ENCODE measurements at places on chromosomes 11 and 22. TPM values are rescaled to one million over a fixed set of nuclear protein-coding genes. Genes with fewer than 3 reads are reported as not detected.

DNA sequence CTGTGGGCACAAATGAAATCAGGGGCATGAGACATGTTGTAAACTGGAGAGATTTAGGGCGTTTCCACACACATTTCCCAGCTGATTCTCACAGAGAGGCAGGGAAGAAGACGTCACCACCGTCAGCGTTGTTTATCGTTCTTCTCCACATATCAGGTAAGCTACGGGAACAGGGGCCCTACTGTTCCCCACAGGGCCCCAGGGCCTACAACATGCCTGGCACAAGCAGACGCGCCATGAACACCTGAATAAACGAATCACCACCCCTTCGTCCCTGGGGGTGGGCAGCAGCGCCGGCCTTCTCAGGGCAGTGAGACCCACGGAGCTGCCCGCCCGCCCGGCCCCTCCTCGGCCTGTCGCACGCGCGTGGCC, 342 bp downstream of the EFCAB6 start:
- peak overlapping the region; percentile 91 for H3K4me3 ChIP-seq
- peak overlapping the region; percentile 85 for H3K27ac ChIP-seq
- peaks cover 7% of the 10 kb centered on the region for H3K36me3 ChIP-seq
- DNase-seq: no peak
- H3K4me1 ChIP-seq: peaks cover 28% of the 10 kb centered on the region

Gene MYO7A
- total RNA-seq: 0.29 TPM

- H3K4me3 ChIP-seq: no peak overlapping the region
- H3K27me3 ChIP-seq: peaks cover 22% of the 10 kb centered on the region
- no peaks in the 10 kb centered on the region for H3K4me1 ChIP-seq
- H3K27ac ChIP-seq: no peak overlapping the region
- DNase-seq: no peak
Observed at GRCh38 chr11:61599968-61600710, 19.3 kb upstream of the SYT7 start.

- H3K4me1 ChIP-seq: peaks cover 5% of the 10 kb centered on the region
- peaks cover 44% of the 10 kb centered on the region for H3K27me3 ChIP-seq
- no peaks in the 10 kb centered on the region for H3K36me3 ChIP-seq
- no peak overlapping the region for H3K4me3 ChIP-seq
- no peak for DNase-seq
Observed at GRCh38 chr11:2149864-2150847, 10.9 kb downstream of the INS start.

Gene TRPM5
- total RNA-seq: not detected

DNA sequence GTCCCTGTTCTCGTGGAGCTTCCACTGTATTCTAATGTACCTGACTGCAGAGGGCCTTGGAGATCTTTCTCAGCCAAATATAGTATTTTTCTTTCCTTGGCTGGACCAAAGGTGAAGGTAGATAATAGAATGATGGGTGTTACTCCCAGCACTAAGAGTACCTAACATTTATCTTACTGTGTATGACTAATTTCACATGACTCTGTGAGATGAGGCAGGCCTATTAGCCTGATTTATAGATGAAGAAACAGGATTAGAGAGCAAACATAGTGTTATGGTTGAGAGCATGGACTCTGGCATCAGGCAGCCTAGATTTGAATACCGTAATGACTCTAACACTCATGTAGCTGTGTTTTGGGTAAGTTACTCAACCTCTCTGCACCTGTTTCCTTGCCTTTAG, 2.7 kb downstream of the ACO2 start:
- no peaks in the 10 kb centered on the region for H3K27me3 ChIP-seq
- no peak overlapping the region for H3K27ac ChIP-seq
- no peak for DNase-seq
- H3K4me3 ChIP-seq: no peak overlapping the region

- no peak for DNase-seq
- H3K27me3 ChIP-seq: peaks cover 1% of the 10 kb centered on the region
- H3K4me1 ChIP-seq: peaks cover 4% of the 10 kb centered on the region
- no peaks in the 10 kb centered on the region for H3K36me3 ChIP-seq
- no peak overlapping the region for H3K27ac ChIP-seq
- H3K4me3 ChIP-seq: no peak overlapping the region
Observed at GRCh38 chr22:39722501-39722900, 151.9 kb downstream of the CACNA1I start.

- no peak overlapping the region for H3K27ac ChIP-seq
- H3K4me1 ChIP-seq: no peaks in the 10 kb centered on the region
- DNase-seq: no peak
- H3K4me3 ChIP-seq: no peak overlapping the region
- no peaks in the 10 kb centered on the region for H3K27me3 ChIP-seq
Observed at GRCh38 chr11:121889931-121890330, 226.1 kb downstream of the BLID start.

GRCh38 chr22:31753005-31753633, 700 bp upstream of the DEPDC5 start:
- peak overlapping the region; percentile 94 for H3K4me3 ChIP-seq
- H3K4me1 ChIP-seq: peaks cover 44% of the 10 kb centered on the region
- no peaks in the 10 kb centered on the region for H3K27me3 ChIP-seq
- peaks cover under 1% of the 10 kb centered on the region for H3K36me3 ChIP-seq
- H3K27ac ChIP-seq: peak overlapping the region; percentile 99
- DNase-seq: peak; percentile 22

GRCh38 chr11:61194169-61194671, 9.1 kb upstream of the PGA3 start:
- no peak for DNase-seq
- no peak overlapping the region for H3K4me3 ChIP-seq
- no peaks in the 10 kb centered on the region for H3K36me3 ChIP-seq
- no peak overlapping the region for H3K27ac ChIP-seq

DNA sequence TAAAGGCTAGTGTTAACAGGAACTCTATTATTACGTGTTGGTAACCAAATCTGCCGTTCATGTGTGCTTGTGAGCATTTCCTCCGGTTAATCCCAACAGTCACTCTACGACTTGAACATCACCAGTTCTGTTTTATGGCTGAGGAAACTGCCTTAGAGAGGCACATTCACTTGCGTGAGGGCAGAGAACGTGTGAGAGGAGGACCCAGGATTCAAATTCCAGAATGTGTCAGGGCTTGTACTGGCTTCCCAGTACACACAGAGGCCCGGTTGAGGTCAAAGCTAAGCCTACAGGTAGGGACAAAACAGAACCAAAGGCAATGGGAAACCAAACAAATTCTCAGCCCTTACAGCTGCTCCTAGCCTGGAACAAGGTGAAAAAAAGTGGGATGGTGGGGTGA, 66.9 kb upstream of the TENM4 start:
- no peak for DNase-seq
- H3K36me3 ChIP-seq: no peaks in the 10 kb centered on the region
- H3K4me1 ChIP-seq: no peaks in the 10 kb centered on the region
- H3K27me3 ChIP-seq: peaks cover 3% of the 10 kb centered on the region
- no peak overlapping the region for H3K27ac ChIP-seq
- H3K4me3 ChIP-seq: no peak overlapping the region

Gene GRIA4
- total RNA-seq: not detected

DNA sequence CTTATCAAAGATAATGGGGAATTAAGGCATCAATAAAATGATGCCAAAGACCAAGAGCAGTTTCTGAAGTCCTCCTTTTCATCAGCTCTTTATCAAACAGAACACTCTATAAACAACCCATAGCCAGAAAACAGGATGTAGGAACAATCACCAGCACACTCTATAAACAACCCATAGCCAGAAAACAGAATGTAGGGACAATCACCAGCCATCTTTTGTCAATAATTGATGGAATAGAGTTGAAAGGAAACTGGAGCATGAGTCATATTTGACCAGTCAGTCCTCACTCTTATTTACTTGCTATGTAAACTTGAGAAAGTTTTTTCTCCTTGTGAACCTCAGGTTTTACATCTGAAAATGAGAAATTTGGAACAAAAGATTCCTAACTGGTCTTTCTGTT, 10.0 kb downstream of the MS4A2 start:
- H3K27ac ChIP-seq: no peak overlapping the region
- no peaks in the 10 kb centered on the region for H3K4me1 ChIP-seq
- H3K27me3 ChIP-seq: no peaks in the 10 kb centered on the region
- no peak for DNase-seq

- DNase-seq: peak; percentile 37
- peaks cover 13% of the 10 kb centered on the region for H3K36me3 ChIP-seq
- H3K27ac ChIP-seq: peak overlapping the region; percentile 73
- H3K4me1 ChIP-seq: peaks cover 27% of the 10 kb centered on the region
Observed at GRCh38 chr11:69674267-69674885, 777 bp downstream of the LTO1 start.

DNA sequence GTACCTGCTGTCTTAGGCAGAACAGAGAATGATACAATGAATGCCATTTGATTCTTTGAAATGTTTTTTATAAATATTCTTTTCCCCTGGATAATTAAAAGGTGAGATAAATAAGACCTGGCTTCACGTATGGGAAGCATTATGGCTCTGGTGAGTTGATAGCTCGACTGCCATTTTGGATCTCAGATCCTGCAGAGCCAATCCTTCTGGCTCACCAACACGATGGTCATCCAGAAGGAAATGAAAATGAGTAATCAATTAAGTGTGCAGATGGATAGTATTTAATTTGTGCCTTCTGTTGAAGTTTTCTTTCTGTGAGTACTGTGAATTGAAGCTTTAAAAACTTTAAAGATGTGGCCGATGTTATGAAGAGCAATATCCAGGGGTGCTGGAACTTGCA, 2.7 kb downstream of the TNRC6B start:
- H3K27ac ChIP-seq: peak overlapping the region; percentile 63
- peak overlapping the region; percentile 28 for H3K4me3 ChIP-seq
- peaks cover 6% of the 10 kb centered on the region for H3K36me3 ChIP-seq
- H3K4me1 ChIP-seq: peaks cover 68% of the 10 kb centered on the region
- H3K27me3 ChIP-seq: no peaks in the 10 kb centered on the region
- DNase-seq: no peak

Gene CCS
- 26.9 TPM for total RNA-seq

Gene NNMT
- not detected for total RNA-seq

GRCh38 chr11:94926698-94927237, 46.6 kb downstream of the CWC15 start:
- DNase-seq: no peak
- H3K4me3 ChIP-seq: no peak overlapping the region
- no peak overlapping the region for H3K27ac ChIP-seq
- H3K27me3 ChIP-seq: no peaks in the 10 kb centered on the region

- DNase-seq: peak; percentile 20
- no peak overlapping the region for H3K27ac ChIP-seq
- H3K4me3 ChIP-seq: no peak overlapping the region
- no peaks in the 10 kb centered on the region for H3K36me3 ChIP-seq
- H3K27me3 ChIP-seq: peaks cover 5% of the 10 kb centered on the region
- H3K4me1 ChIP-seq: no peaks in the 10 kb centered on the region
Observed at GRCh38 chr11:7160814-7161489, 72.2 kb downstream of the RBMXL2 start.

- DNase-seq: no peak
- no peaks in the 10 kb centered on the region for H3K27me3 ChIP-seq
- no peak overlapping the region for H3K27ac ChIP-seq
- no peaks in the 10 kb centered on the region for H3K36me3 ChIP-seq
Observed at GRCh38 chr11:86143087-86144030, 74.5 kb upstream of the PICALM start.

DNA sequence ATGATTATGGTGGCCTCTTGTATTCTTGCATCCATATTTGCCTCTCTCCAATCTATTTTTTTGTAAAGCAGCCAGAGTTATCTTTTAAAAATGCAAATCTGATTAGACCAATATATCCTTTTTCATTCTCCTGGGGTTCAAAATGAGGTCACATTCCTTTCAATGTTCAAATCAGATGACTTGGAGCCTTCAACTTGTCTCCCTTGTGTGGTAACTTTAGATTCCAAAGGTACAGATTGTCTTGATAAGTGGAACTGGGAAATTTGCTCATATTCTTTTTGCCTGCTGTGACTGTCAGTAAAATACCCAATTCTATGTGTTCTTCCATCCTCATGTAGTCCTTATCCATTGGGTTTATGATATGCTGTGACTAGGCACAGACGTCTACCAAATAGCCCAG, 15.1 kb upstream of the CAPRIN1 start:
- H3K36me3 ChIP-seq: no peaks in the 10 kb centered on the region
- no peak overlapping the region for H3K4me3 ChIP-seq
- H3K27ac ChIP-seq: no peak overlapping the region
- no peak for DNase-seq
- no peaks in the 10 kb centered on the region for H3K4me1 ChIP-seq
- H3K27me3 ChIP-seq: no peaks in the 10 kb centered on the region

DNA sequence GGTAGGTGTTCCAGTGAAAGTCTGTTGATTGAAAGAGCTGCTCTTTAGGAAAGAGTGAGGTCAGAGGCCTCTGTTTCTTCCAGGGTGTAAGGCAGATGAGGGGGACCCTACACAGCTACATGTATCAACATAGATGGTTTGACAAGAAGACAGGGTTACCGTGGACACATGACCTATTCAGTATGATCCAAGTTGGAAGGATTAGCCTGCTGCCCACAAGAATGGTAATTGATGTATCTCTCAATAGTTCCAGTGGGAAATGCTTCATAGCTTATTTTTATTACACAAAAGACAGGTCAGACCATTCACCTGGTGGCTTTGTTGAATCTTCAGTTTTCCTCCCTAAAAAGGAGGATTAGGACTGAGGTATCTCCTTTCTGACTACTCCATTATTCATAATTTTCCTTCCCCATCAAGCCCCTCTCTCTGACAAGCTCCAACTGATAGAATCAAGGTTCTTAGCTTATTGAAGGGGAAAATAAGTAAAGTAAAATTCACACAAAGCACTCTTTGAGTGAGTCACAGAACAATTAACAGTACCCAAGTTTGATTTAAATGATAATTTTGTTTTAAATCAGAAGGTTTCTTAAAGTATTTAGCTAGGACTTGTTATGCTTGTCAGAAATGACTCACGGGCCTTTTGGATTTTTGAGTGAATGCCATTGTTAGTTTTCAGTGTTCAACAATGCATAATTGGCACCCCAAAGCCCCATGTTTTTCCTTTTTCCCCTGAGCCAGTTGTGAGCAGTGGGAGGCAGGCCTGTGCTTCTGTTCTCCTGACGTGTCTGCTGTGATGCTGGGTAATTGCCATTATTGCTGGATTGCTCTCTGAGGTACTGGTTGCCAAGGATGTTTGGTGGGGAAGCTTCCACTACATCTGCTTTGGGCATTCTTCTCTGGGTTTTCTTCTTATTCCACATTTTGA, 373.2 kb downstream of the DDX10 start:
- H3K4me3 ChIP-seq: no peak overlapping the region
- H3K4me1 ChIP-seq: no peaks in the 10 kb centered on the region
- DNase-seq: no peak
- no peaks in the 10 kb centered on the region for H3K36me3 ChIP-seq

Gene DNAJB7
- not detected for total RNA-seq

DNA sequence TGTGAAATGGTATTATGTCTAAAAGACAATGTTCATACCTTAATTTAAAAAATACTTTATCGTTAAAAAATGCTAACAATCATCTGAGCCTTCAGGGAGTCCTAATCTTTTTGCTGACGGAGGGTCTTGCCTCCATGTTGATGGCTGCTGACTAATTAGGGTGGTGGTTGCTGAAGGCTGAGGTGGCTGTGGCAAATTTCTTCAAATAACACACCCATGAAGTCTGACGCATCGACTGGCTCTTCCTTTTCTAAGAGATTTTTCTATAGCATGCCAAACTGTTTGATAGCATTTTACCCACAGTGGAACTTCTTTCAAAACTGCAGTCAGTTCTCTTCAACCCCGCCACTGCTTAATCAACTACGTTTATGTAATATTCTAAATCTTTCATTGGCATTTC, 33.6 kb downstream of the TCF20 start:
- H3K4me3 ChIP-seq: no peak overlapping the region
- H3K4me1 ChIP-seq: peaks cover 63% of the 10 kb centered on the region
- no peaks in the 10 kb centered on the region for H3K27me3 ChIP-seq
- DNase-seq: no peak
